Esophagus squamous epithelium (tissue), 5 donors: ENCODE measurements at places on chromosomes 5 and 9.

- DNase-seq = no peak
Measured at GRCh38 chr5:149141957-149142851, 911 bp downstream of the ABLIM3 start.

DNA sequence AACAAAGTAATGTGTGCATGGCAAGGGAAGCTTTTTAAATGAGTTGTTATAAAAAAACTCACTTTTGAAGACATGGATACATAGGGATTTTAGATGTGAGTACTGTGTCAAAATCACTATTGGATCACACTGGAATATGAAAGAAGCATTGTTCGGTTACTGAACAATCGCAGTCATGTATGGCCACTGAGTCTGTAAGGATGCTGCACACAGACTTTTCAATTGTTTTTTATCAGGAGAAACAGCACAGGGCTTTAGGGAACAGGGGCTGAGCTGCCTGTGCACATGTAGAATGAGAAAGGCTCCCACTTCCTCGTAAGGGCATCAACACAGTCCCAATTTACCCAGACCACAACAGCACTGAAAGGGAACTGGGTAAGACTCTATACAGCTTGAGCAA lies 1333.9 kb upstream of the DMAC1 start:
- DNase-seq = no peak

DNA sequence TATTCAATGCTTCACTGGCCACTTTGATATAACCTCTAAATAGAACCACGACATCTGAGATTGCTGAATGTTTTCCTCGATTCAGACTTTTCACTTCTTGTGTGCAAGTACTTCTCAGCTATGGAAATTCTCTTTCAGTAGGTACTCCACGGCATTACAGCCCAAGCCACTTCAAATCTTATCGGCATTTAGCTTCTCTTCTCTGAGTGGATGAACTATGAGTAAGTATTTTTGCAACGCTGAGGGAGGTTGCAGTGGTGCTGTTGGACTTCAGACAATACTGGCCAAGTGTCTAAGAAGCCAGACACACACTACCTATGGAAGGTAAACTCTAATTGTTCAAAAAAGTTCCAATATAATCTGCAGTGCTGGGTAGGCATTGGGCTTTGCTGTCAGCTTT lies 60.1 kb downstream of the FBN2 start:
- no peak for DNase-seq

DNA sequence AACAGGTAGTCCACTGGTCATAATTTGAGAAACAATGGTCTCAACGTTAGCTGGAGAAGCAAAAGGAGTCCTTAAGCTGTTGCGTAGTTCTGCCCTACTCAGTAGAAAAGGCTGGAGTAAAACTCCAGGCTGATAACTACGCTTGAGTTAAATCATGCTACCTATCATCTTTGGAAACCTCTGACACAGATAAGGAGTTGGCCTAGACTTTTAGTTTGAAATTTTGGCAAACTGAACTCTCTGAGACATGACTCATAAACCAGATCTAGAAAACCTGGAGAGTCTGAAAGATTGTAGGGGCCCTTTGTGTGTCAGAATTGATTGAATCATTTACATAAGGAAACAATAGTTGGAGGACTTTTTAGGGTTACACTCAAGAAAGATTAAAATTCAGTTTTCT lies 26.3 kb downstream of the NMUR2 start:
- no peak for DNase-seq

GRCh38 chr9:89985068-89985467 lies 380.3 kb downstream of the GADD45G start:
- no peak for DNase-seq

DNA sequence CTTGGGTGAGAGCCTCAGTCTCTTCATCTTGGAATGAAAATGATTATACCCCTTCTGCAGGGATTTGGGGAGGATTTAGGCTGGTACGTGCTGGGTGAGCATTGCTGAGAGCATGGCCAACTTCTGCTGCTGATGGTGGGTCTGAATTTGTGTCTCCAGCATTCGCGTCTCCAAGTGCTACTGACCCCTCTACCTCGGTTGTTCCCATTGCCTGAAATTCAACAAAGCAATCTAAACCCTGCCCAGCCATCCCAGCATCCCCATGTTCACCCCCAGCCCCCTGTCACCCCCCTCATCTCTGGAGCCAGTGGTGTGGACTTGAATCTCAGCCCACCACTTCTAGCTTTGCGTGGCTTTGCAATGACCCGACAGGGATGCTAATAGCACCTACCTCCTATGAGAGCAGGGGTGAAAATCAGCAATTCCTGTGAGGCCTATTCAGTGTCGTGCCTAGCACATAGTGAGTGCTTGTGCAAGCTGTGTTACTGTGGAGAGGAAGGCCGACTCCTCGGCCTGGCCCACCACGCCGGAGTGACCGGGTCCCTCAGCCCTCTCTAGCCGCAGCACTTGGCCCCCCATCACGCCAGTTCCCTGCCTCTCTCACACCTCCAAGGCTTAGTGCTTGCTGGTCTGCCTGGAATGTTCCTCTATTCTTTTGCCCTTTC lies 43.4 kb upstream of the SH3PXD2B start:
- no peak for DNase-seq

DNA sequence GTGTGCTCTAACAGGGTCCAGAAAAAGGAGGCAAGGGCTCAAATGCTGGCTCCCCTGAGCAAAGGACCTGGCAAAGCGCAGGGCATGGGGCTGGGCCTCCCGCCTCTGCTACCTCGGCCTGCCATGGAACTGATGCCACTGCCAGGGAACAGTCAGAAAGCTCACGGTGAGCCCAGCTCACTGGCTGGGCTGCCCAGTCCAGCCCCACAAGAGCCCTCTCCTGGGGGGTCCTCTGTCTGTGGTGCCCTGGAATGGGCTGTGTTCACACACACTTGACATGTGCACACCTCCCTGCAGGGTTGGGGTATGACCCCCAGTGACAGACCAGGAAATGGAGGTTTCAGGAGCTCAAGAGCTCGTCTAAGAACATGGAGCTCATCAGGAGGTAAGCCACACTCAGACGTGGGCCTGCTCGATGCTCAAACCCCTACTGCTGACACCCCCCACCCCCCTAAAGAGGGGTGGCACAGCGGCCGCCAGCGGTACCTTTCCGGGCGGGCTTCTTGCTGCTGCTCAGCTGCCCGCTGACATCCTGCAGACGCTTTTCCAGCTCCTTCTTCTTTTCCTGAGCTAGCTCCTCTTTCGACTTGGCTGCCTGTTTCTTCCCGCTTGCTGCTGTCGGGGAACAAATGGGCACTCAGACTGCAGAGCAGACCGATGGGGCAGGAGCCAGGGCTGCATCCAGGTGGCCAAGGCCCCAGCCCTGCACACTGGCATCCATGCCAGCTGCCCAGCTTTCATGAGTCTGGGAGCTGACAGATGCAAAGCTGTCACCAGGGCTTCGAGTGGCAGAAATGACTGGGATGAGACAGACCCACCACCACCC lies 9.1 kb downstream of the BRD3OS start:
- no peak for DNase-seq

- DNase-seq = no peak
Measured at GRCh38 chr9:121557581-121558447, 58.2 kb upstream of the GGTA1 start.

DNA sequence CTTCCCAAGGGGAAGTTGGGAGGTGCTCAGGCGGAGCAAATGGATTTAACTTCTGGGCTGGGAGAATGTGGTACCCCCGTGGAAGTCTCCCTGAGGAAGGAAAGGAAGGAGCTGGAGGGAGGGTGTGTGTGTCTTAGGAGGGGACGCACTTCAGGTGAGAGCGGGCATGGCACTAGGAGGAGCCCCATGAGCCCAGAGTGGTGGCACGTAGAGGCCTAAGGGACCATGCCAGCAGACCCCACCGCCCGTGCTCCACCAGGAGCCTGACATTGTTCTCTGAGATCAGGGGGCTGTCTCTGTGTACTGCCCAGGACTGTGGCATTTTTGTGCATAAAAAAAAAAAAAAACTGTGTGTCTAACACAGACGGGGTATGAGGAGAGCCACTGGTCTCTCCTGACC lies 18.5 kb upstream of the AHRR start:
- DNase-seq = no peak

DNA sequence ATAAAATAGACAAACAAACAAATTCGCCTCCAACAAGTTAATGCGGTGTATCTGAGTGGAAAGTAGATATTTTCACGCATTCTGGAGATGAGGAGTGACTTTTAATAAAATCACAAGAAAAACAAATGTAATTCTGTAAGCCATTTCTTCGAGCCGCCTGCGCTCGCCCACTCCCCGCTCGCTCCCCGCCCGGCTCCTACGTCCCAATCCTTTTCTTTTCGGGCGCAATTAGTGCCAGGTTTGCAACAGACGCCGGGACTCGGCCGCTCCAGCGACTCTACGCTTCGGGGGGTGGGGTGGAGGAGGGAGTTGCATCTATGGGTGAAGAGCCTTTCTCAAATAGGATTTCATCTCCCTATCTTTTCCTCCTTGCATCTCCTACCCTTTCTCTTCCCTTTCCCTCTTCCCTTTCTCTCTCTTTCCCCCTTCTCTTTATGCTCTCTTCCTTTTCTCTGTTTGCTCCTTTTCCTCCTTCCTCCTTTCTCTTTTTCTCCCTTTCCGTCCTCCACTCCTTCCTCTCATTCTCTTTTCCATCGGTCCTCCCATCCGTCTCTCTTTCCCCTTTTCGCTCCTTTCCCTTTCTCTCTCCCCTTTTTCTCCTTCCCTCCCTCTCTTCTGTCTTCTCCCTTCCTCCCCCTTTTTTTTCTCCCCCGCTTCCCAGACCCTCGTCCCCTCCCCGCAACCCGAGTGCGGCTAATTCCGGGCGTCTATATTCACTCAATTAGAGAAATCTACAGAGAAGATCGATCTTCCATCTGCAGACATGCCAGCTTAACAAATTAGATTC lies 6.1 kb upstream of the OTP start:
- DNase-seq = no peak

- DNase-seq = no peak
Measured at GRCh38 chr5:139634028-139634325, 14.2 kb upstream of the CXXC5 start.

GRCh38 chr5:157941616-157942015 lies 82.7 kb upstream of the CLINT1 start:
- DNase-seq = no peak

GRCh38 chr9:108290839-108291585 lies 564.8 kb downstream of the ACTL7B start:
- DNase-seq = no peak

DNA sequence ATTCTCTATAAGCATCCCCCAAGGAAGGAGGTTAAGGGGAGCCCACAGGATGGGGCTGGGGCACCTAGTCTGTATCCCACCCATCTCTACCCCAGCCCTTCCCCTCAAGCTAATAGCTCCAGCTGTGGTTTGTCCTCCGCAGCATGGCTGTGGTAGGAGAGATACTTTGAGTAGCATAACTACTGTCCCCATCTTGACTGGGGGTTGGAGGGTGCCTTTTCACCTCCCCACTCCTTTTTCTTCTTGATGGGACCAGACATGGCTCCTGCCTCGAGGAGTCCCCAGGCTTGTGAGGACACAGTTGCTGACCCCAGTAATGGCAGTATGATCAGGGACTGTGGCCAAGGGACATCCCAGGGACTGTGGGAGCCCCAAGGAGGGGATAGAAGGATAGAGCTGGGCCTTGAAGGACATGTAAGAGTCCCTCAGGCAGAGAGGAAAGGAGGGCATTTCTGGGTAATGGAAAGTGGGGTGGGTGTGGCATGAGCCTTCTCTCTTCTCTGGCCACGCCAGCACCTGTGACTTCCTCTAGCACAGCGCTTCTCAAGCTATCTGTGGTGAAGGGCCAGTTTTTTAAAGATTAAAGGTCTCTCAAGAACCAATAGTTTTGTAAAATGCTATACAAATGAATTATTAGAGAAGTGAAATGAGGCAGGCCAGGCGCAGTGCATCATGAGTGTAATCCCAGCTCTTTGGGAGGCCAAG lies 14.0 kb downstream of the OLFML2A start:
- DNase-seq = no peak

- DNase-seq = no peak
Measured at GRCh38 chr5:116520771-116521170, 53.9 kb downstream of the SEMA6A start.

- DNase-seq = no peak
Measured at GRCh38 chr9:98502976-98503325, 205.8 kb downstream of the GABBR2 start.

DNA sequence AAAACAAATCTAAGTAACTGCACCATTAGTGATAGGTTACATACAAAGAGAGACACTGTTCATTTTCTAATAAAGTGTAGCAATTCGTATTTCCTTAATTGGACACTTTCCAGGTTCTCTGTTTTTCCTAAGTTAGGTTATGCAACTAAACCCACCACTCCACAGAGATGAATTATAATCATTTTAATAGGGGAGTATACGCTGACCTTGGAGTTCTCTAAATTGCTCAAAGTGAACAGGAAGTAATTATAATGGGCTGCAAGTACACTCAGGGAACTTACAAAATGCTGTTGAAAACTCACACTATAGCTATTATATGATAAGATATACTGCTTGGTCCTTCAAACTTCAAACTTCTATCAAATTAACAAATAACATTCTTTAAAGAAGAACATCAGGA lies 18.2 kb upstream of the ADCY2 start:
- no peak for DNase-seq

DNA sequence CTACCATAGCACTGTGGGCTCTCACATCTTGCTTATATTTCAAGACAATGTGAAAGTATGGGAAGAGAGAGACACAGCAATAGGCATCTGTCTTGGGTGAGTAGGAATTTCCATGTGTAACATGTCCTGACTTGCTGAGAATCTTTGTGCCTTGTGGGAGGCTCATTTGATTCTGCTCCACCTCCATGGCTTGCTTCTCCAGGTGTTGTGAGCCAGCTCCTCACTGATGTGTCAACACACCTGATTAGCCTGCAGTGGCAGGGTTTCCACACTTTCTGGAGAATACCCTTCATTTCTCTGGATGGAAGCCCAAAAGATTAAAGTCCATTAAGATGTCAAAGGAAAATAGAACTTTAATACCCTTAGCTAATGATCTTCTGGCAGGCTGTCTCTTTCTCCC lies 613.6 kb downstream of the ZNF608 start:
- no peak for DNase-seq

- DNase-seq = no peak
Measured at GRCh38 chr9:133074111-133074651, 12.4 kb downstream of the CEL start.

DNA sequence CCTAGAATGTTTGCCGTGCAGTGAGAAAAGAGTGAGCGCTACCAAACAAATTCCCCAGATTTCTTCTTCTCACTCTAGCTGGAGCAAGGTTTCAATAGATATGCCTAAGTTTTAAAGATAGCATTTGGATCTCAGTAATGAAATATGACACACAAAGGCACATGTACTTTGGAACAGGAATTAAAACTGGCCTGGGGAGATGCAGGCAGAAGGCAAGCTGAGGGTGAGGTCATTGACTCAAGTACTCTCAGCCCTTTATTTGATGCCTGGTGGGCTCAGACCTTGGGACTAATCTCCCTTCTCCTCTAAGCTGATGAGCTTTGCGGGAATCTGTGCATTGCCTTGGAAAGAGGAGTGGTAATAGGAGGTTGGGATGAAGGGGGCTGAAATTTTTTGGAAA lies 323.3 kb upstream of the SLC30A5 start:
- DNase-seq = no peak

DNA sequence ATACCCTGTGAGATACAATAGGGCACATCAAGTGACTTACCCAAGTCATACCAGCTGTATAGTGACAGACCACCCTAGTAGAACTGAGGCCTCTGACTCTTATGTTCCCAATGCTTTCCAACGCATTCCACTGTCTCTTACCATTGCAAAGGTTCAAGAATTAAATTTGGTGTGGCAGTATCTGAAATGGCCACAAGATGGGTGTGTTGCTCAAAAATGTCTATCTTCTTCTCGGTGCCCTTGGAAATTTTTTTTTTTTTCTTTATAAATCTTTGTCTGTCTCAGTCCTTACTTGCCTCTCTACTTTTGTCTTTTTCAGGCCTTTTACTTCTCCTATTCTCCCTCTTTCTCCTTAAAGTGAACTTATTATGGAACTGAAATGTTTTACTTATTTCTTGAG lies 48.4 kb downstream of the GPR21 start:
- DNase-seq = no peak
